Kasumi-1 (cell line): ENCODE measurements at places on chromosomes 1 and 21.

- DNase-seq, result no peak
Observed at GRCh38 chr1:53384796-53385195, 56.9 kb upstream of the LRP8 start.

DNA sequence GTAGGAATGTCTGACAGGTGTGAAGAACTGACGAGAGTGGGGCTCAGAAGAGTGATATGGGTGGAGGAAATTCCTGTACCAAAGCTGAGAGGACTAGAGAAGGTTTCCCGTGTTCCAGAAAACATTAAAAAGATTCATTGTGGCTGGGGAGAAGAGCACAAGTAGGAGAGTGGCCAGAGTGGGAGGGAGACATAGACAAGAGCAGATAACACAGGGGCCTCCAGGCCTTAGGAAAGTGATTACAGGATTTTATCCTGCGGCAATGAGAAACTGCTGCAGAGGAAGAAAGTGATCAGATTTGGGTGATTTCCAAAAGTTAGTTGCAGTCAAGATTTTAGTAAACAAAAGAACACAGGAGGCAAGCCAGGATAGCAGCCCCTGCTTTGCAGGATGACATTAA is 7.9 kb downstream of the C8B start:
- DNase-seq, result no peak

- DNase-seq, result no peak
Observed at GRCh38 chr1:56688522-56689026, 43.5 kb downstream of the PRKAA2 start.

DNA sequence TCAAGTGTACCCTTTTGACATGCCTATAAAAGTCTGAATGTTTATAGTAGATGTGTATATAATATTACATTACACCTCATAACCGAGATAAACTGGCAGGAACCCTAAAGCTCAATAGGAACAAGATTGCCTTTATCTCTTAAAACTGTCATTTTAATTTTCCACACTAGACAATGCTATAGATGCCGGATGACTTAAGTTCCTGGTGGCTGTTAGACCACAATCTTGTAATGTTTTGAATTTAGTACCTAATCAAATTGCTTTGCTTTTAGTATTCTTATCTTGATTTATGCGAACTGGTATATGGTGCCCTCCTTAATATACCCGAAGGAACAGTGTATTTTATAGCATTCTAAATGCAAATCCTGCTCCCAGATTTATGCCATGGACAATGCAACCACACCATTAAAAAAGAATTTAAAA is 1397.0 kb upstream of the ADGRL4 start:
- DNase-seq, result no peak

DNA sequence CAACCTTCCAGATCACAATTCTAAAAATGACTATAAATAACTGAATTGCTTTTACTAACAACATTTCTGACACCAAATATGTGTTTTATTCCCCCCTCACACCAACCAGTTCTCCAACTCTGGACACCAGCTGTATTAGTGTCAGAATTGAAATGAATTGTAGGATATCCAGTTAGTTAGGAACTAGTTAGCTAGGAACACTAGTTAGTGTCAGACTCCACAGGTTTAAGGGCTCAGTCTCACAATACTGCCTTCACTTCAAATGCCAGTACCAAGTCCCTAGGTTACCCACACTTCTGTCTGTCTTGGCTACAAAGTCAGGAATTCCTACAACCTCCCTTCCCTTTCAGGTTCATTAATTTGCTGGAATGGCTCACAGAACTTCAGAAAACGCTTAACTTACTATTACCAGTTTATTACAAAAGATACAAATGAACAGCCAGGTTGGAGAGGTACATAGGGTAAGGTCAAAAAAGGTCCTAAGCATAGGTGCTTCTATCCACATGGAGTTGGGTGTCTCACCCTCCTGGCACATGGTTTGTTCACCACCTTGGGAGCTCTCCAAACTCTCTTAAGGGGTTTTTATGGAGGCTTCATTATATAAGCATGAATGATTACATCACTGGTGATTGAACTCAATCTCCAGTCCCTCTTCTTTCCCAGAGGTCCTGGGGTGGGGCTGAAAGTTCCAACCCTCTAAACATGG is 4.2 kb downstream of the STXBP3 start:
- no peak for DNase-seq

DNA sequence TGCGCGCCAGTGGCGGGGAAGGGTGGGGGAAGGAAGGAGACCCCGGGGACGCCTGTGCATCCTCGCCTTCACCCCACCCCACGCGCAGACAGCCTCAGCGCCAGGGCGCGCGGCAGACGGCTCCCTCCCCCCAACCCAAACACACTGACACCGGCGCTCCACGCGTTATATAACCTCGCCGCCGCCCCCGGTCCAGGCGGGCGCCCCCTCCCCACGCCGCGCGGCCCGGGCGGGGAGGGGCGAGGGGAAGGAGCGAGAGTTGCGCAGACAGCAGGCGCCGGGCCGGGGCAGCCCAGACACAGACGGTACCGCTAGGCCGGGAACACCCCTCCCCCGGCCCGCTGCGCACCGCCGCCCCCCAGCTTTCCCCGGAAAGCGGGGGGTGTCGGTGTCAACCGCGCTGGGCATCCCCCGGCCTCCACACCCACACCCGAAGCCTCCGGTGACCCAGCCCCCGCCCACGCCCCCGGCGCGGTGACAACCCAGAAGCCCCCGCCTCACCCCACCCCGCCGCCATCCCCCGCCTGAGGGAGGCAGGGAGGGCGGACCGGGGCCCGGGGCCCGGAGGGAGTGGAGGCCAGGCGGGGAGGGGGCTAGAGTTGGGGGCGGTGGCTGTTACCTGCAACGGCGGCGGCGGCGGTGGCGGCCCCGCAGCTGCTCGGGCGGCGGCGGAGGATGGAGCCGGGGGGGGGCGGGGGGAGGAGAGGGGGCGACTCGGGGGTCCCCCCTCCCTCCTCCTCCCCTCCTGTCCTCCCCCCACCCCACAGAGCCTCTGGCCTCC is 432 bp downstream of the AKT3 start:
- no peak for DNase-seq

GRCh38 chr1:209370241-209370995 is 213.1 kb upstream of the CAMK1G start:
- no peak for DNase-seq

DNA sequence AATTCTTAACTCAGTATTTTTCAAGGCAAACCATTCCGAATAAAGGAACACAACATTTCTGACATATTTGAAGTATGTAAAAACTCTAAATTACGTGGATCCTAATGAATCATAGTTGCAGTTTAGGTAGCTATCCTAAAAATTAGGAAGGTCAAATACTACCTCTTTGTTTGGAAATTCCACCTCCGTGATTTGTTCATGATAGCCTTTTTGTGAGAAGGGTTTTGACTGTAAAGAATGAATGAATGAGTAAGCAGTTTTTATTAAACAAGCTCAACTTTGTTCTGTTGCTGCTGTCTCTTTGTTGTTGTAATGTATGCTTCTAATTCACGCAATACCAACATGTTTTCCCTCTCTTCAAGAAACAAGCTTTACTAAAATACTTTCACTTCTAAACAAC is 840.4 kb downstream of the USP25 start:
- no peak for DNase-seq

DNA sequence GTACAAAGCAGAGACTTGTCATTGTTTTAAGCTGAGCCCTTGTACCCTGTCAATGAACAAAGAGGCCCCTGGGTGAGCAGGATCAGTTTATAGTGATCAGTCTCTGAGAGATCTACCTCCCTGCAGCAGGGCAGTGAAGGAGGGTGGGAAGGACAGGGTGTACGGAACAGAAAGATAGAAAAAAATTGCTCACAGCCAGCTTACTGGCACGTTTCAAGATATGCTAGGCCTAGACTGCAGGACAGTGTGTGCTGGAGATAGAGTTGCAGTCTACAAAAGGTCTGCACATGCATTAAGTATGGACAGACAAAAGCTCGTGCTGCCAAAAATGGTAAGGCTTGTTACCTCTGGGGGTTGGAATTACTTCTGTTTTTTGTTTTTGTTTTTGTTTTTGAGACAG is 34.6 kb downstream of the OVAAL start:
- DNase-seq, result no peak

DNA sequence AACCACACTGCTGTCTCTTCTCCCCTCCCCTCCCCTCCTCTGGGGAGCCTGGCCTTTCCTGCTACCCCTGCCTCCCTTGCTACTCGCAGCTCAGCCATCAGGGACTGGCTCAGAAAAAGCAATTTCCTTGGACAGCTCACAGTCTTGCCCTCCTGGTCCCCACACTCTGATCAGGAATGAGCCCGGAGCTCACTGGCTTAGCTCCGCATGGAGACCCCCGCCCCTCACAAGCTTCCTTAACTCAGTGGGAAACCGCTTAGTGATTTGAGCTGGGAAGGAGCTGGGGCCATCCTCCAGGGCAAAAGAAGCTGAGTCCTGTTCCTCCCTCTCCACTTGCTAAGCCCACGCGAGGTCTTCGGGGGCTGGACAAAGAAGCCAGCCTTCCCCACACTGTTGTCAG is 70.3 kb upstream of the ACTL8 start:
- no peak for DNase-seq

GRCh38 chr1:47534436-47534835 is 96.6 kb downstream of the FOXD2 start:
- DNase-seq, result no peak

GRCh38 chr1:205448540-205449253 is 7.1 kb downstream of the BLACAT1 start:
- no peak for DNase-seq

GRCh38 chr1:3654549-3655281 is 2.4 kb downstream of the TP73 start:
- no peak for DNase-seq

GRCh38 chr1:28580722-28581530 is 11.1 kb upstream of the RAB42 start:
- DNase-seq, result peak; percentile 38

- DNase-seq, result peak; percentile 28
Observed at GRCh38 chr1:169795687-169796086, 980 bp upstream of the METTL18 start.

DNA sequence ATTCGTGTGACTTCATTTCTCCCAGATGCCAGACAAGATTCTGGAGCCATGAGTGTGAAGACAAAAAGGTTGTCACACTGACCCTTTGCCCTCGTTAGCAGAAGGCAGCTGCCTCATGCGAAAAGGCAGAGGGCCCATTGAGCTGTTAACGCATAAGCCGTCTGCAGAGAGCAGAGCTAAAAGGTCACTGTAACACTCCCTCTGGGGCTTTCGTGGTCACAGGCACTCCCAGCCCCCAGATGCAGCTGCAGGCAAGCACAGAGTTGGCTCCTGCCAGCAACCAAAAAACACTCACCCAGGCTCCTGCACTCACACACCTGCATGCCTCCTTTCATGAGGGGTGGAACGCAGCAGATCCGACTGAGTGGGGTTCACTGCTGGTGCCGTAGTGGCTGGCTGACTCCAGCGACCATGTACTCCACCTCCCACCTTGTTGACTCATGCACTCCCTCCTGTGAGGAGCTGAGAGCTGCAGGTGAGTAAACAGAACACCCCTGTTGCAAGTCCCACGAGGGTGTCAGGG is 287.5 kb downstream of the SMYD3 start:
- no peak for DNase-seq

DNA sequence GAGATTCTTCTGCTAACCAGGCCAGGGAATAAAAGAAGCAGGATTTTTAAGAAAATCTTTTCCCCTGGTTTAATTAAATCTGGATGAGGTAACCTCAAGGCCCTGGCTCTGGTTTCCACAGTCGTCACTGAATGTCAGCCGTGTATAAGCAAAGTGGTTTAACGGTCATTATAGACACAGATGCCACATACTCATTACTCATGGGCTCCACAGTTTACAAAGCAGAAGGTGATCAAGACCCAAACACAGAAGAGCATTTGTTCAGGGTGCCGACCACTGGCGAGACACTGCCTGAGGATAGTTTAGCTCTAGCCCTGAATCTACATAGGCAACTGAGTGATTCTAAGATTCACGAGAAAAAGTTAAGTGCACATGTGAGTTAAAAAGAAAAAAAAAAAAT is 27.8 kb upstream of the RAP1GAP start:
- no peak for DNase-seq

DNA sequence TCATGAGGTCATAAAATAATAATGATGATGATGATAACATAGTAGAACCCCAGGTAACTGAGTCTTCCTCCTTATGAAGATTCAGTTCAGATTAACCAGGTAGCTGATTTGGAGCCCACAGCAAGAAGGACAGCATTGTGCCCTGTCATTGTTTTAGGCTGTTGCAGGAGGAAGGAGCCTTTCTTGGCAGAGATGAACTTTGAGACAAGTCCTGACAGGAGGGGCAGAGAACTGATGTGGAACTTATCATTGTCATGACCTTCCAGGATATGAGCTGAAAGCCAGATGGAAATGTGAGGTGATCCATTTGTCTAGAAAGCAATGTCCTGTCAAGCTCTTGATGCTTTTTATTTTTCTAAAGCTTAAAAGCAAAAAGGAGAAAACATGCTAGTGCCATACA is 132.6 kb upstream of the COA6 start:
- no peak for DNase-seq

DNA sequence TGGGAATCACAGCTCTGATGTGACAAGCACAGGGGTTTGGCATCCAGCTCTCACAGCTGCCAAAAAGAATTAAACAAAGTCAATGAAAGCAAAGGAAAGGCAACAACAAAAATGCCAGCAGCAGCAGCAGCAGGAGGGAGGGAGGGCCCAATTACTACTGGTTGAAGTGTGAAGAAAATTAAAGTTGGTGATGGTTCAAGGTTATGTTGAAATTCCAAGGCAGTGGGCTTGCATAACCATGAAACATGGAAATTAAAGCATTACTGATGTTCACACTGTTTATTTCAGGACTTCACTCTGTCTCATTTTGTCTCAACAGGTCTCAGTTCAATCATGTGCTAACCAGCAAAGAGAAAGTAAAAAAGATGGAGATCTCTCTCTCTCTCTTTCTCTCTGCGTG is 220.3 kb upstream of the LYPLAL1 start:
- DNase-seq, result no peak

GRCh38 chr1:153540394-153541361 is at the start of gene S100A5:
TSS of gene S100A5 (minus strand) at chr1:153540934. CDS start at chr1:153540191, 743 bp downstream.
- DNase-seq, result peak; percentile 84

GRCh38 chr1:48022306-48022705 is 25.1 kb upstream of the TRABD2B start:
- no peak for DNase-seq

- DNase-seq, result peak; percentile 95
Observed at GRCh38 chr1:204503122-204503912, 8.7 kb upstream of the PIK3C2B start.

GRCh38 chr1:151854658-151855057 is 1.1 kb upstream of the THEM5 start:
- no peak for DNase-seq

DNA sequence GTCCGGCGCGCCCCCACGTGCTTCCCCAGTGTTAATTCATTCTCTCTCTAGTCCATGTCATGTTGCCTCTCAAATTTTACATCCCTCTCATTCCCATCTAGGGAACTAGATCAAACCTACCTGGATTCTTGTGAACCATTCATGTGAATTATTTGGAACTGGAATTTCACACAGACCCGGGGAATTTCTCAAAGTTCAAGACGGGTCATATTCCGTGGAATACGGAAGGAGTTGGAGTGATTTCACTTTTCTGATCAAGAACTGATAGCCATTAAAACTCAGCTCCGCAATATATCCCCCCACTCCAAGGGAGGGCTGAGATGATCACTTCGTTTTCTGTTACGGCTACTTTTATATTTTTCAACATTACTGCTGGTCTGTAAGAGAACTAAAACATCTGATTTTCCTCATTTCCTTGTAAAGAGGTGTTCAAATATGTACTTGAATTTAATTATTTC is 1.0 kb upstream of the ENO1 start:
- DNase-seq, result peak; percentile 67

GRCh38 chr1:214002472-214002871 is 14.7 kb downstream of the PROX1 start:
- no peak for DNase-seq
